AG04450 (cell line): ENCODE measurements at places on chromosomes 16 and 17. TPM values are rescaled to one million over a fixed set of nuclear protein-coding genes. Genes with fewer than 3 reads are reported as not detected.
A peak's percentile ranks its signal among the peaks of the same experiment; 100 is the strongest.

DNA sequence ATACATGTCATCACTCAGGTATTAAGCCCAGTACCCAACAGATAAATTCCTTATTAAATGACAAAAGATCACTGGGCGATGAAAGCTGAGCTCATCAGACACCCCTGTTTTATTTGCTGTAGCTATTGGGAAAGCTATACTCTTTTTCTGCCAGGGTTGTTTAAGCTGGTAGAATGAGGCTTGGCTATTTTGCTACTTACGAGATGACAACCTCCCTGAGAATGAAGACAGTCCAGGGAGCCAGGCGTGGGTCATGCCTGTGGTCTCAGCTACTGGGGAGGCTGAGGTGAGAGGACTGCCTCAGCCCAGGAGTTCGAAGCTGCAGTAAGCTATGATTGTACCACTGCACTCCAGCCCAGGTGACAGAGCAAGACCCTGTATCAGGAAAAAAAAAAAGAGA, 4.3 kb upstream of the SH2B1 start:
- no peak for DNase-seq

DNA sequence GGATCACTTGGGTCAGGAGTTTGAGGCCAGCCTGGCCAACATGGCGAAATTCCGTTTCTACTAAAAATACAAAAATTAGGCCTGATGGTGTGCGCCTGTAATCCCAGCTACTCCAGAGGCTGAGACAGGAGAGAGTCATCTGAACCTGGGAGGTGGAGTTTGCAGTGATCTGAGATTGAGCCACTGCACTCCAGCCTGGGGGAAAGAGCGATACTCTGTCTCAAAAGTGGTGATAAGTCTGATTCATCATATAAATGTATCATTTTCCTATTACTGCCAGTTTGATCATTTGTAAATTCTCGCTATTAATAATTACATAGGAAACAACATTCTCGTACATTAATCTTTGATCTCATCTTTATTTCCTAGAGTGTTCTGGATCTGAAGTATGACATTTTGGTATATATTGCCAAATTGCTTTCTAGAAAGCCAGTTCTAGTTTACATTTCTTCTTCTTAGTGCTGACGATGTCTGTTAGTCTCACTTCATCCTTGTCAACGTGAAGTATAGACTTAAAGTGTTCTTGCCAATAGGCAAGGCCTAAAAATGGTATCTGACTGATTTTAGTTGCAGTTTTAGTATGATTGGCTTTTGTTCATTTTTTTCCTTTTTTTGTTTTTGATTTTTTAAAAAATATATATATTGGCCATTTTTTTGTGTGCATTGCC, 9.7 kb downstream of the RABEP1 start:
- no peak for DNase-seq

- peak; percentile 4 for DNase-seq
Measured at GRCh38 chr16:76653390-76654026, 376.3 kb downstream of the CNTNAP4 start.

DNA sequence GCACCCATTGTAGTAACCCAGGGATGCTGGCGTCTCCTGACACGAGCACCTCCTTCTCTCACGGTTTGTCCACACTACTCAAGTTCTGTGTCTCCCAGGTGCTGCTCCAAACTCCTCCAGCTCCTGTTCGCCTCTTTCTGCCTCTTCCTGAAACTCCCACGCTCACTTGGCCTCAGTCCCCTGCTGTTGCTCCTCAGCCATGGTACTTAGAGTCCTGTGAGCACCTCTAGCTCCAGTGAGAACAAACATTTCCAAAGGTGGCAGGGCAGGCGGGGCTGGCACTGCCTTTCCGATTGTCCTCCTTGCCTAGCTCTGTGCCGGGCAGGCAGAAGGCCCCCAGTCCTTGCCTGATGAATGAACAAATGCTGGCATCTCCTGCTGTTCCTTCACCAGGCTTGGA, 146.1 kb downstream of the SDK2 start:
- DNase-seq = no peak

DNA sequence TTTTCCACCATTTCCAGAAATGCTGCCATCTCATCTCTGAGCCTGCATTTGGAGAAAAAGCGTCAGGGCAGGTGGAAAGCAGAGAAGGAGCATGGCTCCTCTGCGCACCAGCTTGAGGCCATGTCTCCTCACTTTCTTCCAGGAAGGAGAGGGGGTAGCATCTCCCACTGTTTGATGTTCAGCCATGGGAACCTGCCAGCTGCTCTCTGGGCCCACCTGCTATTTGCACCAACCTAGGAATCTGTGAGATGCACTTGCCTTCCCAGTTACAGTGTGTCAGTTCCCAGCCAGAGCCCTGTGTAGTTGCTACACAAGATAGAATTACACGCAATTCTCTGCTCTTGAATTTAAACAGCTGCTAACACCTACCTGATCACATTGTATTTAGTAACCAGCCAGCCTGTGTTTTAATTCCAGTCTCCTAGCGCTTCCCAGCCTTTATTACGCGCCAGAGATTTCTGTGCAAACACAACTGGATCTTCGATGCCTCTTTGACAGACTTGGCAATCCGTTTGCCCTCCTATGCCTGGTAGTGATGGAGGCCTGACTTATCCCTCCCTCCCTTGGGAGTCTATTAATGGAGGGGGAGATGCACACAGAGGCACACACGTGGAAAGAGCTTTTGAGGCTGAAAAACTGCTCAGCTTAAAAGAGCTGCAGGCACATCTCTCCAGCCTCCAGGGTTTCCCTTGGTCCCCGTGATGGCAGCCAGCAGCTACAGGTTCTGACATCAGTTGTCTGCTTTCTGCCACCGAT, 98.1 kb upstream of the SEC14L1 start:
- DNase-seq = no peak

DNA sequence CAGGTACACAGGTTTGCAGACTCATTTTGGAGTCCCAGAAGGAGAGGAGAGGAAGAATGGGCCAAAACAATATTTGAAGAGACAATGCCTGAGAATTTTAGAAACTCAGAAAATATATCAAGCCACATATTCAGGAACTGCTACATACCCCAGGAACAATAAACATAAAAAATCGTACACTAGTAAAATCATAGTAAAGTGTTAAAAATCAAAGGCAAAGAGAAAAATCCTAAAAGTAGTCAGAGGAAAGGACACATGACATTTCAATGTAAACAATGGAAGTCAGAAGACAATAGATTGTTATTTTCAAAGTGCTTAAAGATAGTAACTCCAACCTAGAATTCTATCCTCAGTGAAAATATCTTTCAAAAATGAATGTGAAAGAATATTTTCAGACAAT, 28.5 kb upstream of the NACA2 start:
- DNase-seq = no peak

DNA sequence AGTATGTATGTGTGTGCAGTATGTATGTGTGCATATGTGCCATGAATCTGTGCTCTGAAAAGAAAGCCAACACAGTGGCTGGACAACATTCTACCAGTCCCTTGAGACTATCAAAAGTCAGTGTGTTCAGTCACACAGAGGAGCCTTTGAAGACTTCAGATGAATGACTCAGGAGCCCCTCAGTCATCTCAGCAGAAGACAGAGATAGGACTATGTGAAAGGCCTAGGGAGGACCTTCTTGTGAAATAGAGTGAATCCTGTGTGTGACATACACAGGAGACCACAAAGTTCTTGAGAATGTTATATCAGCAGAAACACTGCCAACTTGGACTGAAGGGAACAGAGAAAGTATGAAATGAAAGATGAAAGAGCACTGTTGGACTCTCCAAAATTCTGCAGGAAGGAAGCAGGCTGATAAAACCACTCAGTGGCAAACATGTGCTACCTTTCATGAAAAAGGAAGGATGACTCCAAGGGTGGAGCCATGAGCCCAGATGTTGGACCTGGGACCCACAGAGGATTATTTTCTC, 108.4 kb downstream of the METRNL start:
- no peak for DNase-seq

- no peak for DNase-seq
Measured at GRCh38 chr17:15039366-15039765, 225.8 kb downstream of the PMP22 start.

DNA sequence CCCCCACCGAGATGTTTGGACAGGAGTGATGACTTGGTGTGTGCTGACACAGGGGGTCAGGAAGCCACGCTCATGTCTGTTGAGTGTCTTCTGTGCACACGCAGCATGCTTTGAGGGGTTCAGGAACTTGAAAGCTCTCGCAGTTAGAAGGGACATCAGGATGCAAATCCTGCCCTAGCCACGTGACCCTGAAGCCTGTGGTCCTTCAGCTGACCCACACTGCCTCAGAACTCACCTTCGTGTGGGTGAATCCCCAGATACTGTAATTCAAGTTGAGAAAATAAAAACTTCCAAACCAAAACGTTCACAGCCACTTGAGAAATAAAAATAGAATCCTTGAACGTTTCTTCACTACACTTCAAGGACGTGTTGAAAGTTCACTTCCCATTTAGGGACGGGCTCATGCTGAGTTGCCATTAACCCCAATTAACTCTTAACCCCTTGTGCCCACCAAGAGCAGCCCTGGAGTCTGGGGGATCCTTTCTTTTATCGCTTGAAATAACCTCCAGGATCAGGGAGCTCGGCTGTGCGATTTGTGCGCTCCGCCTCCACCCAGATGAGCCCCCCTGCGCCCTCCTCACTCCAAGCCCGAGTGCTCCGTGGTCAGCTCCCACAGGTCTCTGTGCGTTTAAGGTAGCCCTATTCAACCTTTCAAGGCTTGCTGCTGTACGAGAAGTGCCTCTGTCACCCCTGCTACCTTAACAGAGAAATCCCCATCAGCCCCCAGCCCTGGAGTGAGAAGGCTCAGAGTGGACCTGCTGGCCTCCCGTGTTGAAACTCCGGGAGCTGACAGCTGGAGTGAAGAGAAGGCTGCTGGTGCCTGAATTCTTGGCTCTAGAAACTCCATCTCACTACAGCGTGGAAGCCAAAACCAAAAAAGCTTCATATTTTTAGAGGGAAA, 36.2 kb upstream of the NAT9 start:
- DNase-seq = no peak

DNA sequence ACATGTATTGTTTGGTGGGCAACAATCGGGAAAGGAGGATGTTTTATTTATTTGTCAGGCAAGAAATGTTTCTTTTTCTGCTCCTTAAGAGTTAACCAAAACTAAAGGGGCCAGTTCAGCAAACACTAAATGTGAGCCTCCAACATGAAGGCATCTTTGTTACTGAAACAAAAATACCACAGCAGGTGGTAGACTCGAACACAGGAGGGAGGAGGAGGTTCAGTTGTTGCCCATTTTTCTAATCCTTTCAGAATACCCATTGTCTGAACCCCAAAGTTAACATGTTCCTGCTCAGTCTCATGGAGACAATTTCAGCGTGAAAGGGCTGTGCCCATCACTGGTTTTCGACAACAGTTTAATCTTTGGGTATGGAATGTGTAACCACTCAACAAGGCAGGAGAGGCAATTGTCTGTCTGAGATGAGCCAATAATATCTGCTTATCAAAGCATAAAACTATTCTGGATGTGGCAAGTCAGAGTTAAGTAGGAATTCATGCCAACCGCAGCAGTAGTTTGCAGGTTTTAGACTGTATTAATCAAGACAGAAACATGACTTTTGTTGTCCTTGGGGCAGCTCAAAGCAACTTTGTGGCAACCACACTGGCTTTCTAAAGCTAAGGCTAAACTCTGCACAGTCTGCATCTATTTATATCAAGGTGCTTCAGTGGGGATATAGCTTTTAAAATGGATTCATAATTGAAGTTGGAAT, 211.7 kb downstream of the FTO start:
- no peak for DNase-seq

GRCh38 chr16:56288019-56288418, 96.7 kb downstream of the GNAO1 start:
- no peak for DNase-seq

GRCh38 chr17:48254896-48255295, 147.3 kb downstream of the SNX11 start:
- no peak for DNase-seq

GRCh38 chr17:37607637-37608331, 1.4 kb downstream of the SYNRG start:
- no peak for DNase-seq

- DNase-seq = no peak
Measured at GRCh38 chr16:65418435-65418834, 296.6 kb upstream of the CDH11 start.

DNA sequence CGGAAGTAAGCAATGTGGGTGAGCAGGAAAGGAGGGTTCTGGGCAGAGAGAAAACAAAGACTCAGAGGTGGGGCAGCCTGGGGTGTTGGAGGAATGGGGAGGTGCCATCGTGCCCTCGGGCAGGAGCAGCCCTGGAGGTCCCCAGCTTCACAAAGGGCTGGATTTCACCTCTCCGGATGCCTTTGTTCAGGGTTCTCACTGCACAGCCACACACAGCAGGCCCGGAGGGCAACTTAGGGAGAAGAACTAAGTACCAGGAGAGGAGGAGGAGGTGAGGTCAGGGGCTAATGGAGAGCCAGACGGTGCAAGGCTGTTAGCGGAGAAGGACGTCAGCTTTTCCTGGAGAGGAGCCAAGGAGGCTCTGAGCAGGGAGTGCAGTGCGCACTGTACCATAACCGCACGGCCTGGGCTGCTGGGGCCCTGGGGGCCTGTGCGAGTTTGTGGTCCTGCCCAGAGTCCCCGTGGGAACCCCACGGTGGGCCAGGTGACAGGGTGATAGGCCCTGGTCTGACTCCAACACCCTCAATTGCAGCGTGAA, 9.3 kb downstream of the ARRB2 start:
- no peak for DNase-seq

GRCh38 chr17:75995385-75995925, 5.2 kb upstream of the CDK3 start:
- no peak for DNase-seq

The KRTAP16-1 gene
- not detected in 2 replicates for polyA plus RNA-seq

The HCFC1R1 gene
- 51.6 and 73.4 TPM in 2 replicates for polyA plus RNA-seq

The WFIKKN1 gene
- not detected in 2 replicates for polyA plus RNA-seq

The WFDC1 gene
- polyA plus RNA-seq = 19.9 and 21.0 TPM in 2 replicates

The ZSCAN10 gene
- polyA plus RNA-seq = not detected in 2 replicates

The CDK10 gene
- 31.6 and 35.0 TPM in 2 replicates for polyA plus RNA-seq

The KRT33A gene
- not detected in 2 replicates for polyA plus RNA-seq

The PRAC1 gene
- not detected in 2 replicates for polyA plus RNA-seq

The TRIM72 gene
- not detected in 2 replicates for polyA plus RNA-seq

The ABCC12 gene
- polyA plus RNA-seq = not detected in 2 replicates

The BICDL2 gene
- not detected in 2 replicates for polyA plus RNA-seq

The PRCD gene
- polyA plus RNA-seq = 0.69 and 1.9 TPM in 2 replicates

The NPIPB2 gene
- 5.2 and 5.8 TPM in 2 replicates for polyA plus RNA-seq

The METTL23 gene
- polyA plus RNA-seq = 46.8 and 54.4 TPM in 2 replicates
